ENCODE measurements at places on chromosomes 7 and 10.

DNA sequence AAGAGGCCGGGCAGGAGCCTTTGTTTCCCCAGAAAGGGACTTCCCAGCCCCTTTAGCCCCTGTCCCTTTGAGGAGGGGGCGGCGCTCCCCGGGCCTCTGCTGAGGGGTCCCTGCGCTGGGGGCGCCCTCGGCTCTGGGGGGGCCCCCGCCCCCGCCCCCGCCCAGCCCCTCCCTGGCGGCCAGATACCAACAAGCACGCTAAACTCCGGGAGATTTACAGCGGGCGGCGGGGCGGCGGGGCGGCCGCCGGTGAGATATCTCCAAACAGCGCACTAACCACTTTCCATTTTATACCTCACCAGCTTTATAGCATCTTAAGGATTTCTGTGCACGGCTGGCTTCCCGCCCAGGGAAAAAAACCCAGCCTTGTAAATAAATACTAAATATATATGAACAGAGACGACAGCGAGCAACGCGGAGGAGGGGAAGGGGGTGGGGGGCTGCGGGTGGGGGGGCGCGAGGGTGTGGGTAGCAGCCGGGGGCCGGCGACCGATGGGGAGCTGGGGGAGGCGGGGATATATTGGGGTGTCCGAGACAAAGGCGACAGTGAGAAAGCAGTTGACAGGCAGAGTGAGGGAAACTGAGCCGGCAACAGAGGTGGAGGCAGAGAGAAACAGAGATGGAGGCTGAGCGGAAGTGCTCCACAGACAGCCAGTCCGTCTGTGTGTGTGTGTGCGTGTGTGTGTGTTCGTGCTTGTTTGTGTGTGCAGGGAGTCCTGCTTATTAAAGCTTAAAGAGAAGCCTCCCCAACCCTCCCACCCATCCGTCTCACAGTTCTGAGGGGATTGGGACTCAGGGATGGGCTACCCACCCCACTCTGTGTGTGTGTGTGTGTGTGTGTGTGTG lies 85.8 kb downstream of the HIF1AN start:
- peaks cover 88% of the 10 kb centered on the region for H3K27me3 ChIP-seq
- no peak overlapping the region for H3K27ac ChIP-seq
- no peak for DNase-seq
- peaks cover 1% of the 10 kb centered on the region for H3K4me1 ChIP-seq
- H3K36me3 ChIP-seq = no peaks in the 10 kb centered on the region

GRCh38 chr10:122386514-122386913 lies 12.0 kb downstream of the PLEKHA1 start:
- no peaks in the 10 kb centered on the region for H3K4me1 ChIP-seq
- no peak overlapping the region for H3K27ac ChIP-seq
- H3K36me3 ChIP-seq = no peaks in the 10 kb centered on the region

GRCh38 chr10:48478469-48478868 lies 126.4 kb downstream of the ARHGAP22 start:
- DNase-seq = no peak
- no peaks in the 10 kb centered on the region for H3K27me3 ChIP-seq
- no peak overlapping the region for H3K27ac ChIP-seq
- no peak overlapping the region for H3K4me3 ChIP-seq

GRCh38 chr7:44218418-44219201 lies 17.8 kb downstream of the YKT6 start:
- no peak overlapping the region for H3K4me3 ChIP-seq
- H3K27me3 ChIP-seq = peaks cover 35% of the 10 kb centered on the region
- peak; percentile 47 for DNase-seq
- H3K36me3 ChIP-seq = peaks cover 9% of the 10 kb centered on the region
- H3K4me1 ChIP-seq = peaks cover 7% of the 10 kb centered on the region

DNA sequence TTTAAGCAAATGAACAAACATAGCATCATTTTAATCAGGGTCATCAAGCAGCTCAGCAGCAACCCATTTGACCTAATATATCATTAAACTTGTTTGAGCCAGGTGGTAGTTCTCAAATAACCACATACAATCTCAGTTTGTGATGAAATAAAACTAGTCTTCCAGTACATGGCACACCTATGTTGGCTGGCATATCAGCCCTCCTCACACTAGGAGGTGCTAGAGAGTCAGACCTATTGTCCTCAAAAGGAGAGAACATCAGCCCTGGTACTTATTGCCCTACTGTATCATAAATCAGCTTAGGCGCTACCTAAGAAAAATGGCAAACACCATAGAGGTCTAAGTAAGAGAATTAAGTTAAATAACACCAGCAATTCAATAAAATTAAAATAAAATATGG lies 81.7 kb downstream of the CABCOCO1 start:
- no peaks in the 10 kb centered on the region for H3K36me3 ChIP-seq
- H3K27me3 ChIP-seq = no peaks in the 10 kb centered on the region
- no peak overlapping the region for H3K4me3 ChIP-seq
- no peak overlapping the region for H3K27ac ChIP-seq

DNA sequence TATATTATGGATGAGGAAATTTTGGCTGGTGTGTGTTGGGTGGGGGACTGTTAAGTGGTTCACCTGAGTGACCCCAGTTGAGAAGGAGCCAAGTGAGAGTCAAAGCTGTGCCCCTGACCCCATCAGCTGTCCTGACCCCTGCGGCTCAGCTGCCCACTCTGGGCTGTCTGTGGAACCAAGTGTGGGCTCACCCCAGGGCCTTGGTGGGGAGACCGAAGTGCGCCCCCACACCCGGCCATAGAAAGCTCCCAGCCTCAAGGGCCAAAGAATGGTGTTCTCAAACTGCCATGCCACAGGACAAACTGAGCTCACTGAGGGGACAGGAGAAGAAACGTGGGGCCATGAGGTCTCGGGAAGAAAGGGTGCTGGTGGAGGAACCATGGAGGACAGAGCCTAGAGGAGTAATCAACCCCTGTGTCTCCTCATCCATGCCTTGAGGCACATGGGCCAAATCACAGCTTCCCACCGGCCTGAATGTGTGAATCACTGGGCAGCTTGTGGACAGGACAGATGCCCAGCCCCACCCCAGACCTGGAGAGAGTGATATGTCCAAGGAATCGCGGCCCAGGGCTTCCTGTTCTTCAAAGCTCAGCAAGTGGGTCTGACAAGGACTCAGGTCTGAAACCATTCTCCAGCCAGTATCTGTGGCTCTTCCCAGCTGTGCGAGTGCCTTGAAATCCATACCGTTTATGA lies 86.2 kb upstream of the CACUL1 start:
- H3K36me3 ChIP-seq = no peaks in the 10 kb centered on the region
- H3K27me3 ChIP-seq = no peaks in the 10 kb centered on the region
- no peak overlapping the region for H3K27ac ChIP-seq
- H3K4me1 ChIP-seq = peaks cover 16% of the 10 kb centered on the region
- no peak for DNase-seq

DNA sequence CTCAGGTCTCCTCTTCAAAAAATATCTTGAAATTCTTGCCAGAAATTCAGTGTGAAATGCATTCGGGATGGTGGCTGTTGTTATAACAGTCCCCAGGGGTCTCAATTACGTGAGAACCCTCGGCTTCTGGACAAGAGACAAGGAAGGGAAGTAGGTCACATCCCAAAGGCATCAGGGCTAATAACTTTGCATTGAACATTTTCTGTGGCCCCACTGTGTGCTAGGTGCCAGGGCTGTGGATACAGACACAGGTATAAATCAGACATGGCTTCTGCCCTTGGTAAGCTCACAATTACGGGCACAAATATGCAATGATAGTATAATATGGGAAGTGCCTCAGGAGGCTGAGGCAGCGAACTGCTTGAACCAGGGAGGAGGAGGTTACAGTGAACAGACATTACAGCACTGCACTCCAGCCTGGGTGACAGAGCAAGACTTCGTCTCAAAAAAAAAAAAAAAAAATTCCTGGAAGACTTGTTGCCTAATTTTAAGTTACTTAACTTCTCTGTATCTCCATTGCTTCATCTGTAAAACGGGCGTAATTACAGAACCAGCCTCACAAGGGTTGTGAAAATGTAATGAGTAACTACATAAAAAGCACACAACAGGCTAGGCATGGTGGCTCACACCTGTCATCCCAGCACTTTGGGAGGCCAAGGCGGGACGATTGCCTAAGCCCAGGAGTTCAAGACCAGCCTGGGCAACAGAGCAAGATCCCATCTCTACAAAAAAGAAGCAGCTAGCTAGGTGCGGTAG lies 2.5 kb upstream of the RHBDD2 start:
- peaks cover 4% of the 10 kb centered on the region for H3K4me1 ChIP-seq
- no peaks in the 10 kb centered on the region for H3K36me3 ChIP-seq
- no peaks in the 10 kb centered on the region for H3K27me3 ChIP-seq
- no peak overlapping the region for H3K4me3 ChIP-seq
- peak; percentile 22 for DNase-seq
- H3K27ac ChIP-seq = no peak overlapping the region

- H3K36me3 ChIP-seq = no peaks in the 10 kb centered on the region
- H3K4me3 ChIP-seq = peak overlapping the region; percentile 72
Measured at GRCh38 chr7:155489862-155490696, 32.1 kb downstream of the EN2 start.

GRCh38 chr10:72250666-72251065 lies 23.1 kb upstream of the DDIT4 start:
- H3K27me3 ChIP-seq = no peaks in the 10 kb centered on the region
- H3K27ac ChIP-seq = no peak overlapping the region
- peaks cover 19% of the 10 kb centered on the region for H3K4me1 ChIP-seq
- no peaks in the 10 kb centered on the region for H3K36me3 ChIP-seq
- peak; percentile 62 for DNase-seq
- H3K4me3 ChIP-seq = no peak overlapping the region

DNA sequence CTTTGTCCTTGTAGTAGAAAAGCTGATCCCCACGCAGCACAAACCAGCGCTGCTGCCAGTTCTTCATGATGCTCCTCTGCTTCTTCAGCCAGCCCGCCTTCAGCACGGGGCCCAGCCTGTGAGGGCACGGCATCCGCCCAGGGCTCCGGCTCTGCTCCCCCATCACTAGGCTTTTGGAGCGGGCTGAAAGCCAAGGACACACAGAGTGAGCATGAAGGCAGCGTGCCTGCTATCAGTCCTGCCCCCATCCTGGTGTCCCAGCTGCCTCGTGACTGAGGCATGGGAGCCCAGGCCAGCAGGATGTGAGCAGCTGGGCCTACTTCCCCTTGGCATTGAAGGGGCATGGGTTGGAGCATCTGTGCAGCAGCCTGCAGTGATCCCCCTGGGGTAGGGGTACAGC lies 21.9 kb downstream of the ARHGAP22 start:
- peaks cover 92% of the 10 kb centered on the region for H3K36me3 ChIP-seq
- no peak for DNase-seq
- H3K27ac ChIP-seq = no peak overlapping the region
- no peak overlapping the region for H3K4me3 ChIP-seq
- peaks cover 8% of the 10 kb centered on the region for H3K4me1 ChIP-seq

DNA sequence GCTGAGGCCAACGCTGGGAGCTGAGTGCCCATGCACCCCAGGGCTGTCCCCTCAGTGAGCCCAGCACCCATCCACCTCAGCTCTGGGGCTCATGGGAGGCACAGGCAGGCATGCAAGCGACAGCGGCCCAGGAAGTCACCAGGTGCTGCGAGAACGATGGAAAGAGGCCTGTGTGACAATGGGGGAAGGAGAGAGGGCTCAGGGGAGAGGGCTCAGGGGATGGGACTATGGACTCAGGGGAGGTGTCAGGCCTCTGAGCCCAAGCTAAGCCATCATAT lies 292.5 kb downstream of the WDR37 start:
- H3K27ac ChIP-seq = no peak overlapping the region
- H3K4me1 ChIP-seq = peaks cover 8% of the 10 kb centered on the region
- peaks cover 3% of the 10 kb centered on the region for H3K27me3 ChIP-seq
- H3K36me3 ChIP-seq = no peaks in the 10 kb centered on the region
- DNase-seq = no peak

DNA sequence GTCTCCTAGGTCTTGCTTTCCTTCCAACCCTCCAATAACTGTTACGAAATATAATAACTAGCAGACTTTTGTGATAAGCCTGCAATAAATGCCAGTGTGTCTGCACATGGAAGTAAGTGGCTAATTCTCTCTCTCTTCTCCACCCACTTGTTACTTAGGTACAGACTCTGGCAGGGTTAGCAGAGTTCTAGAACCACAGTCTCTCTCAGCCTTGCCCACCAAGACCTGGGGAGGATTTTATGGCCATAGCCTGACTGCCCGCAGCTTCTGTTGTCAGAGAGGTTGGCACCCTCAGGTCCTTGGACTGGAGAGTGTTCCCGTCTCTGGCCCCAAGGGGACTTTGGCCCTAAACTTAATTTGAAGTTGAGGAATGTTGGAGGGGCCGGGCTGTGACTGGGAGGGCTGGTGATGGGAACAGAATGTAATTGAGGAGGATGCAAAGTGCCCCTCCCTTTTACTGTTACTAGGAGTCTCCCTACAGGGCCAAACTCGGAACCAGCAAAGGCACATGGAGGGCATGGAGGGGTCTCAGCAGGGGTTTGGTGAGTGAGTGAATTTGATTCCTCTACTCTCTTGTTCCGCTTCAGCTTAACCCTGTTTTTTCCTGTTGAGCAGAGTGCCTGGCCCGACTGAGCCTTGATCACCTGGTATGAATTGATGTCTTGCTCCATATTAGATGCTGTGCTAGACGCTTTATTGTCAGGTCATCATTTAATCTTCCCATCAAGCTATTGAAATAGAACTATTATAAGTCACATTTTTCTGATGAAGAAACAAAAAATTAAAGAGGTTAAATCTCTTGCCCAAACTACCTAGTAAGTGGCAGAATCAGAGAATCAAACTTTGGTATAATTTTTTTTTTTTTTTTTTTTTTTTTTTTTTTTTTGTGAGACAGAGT lies 37.0 kb upstream of the LCOR start:
- no peak overlapping the region for H3K4me3 ChIP-seq
- no peak overlapping the region for H3K27ac ChIP-seq
- no peaks in the 10 kb centered on the region for H3K4me1 ChIP-seq
- H3K27me3 ChIP-seq = no peaks in the 10 kb centered on the region
- no peaks in the 10 kb centered on the region for H3K36me3 ChIP-seq

- H3K4me1 ChIP-seq = peaks cover 18% of the 10 kb centered on the region
- DNase-seq = no peak
- H3K27ac ChIP-seq = no peak overlapping the region
Measured at GRCh38 chr7:151553356-151553755, 33.7 kb upstream of the RHEB start.

DNA sequence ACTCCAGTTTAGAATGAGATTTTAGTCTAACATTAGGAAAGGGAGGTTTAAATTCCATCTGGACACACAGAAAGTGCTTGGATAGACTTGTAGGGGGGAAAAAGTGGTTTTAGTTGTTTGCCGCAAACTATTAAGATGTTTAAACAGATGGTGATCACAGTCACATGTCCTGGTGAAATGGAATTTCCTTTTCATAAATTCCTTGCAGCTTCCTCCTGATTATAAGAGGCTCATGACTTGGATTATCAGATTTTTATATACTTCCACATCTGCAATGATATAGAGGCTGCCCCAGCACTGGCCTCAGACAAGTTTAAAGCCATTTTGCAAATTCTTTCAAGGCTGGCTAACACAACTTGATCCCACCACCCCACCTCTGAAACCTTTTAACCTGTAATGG lies 106.4 kb upstream of the ARMC3 start:
- H3K4me1 ChIP-seq = peaks cover 10% of the 10 kb centered on the region
- H3K4me3 ChIP-seq = no peak overlapping the region
- no peaks in the 10 kb centered on the region for H3K27me3 ChIP-seq
- peak overlapping the region; percentile 88 for H3K27ac ChIP-seq
- DNase-seq = peak; percentile 80

- H3K4me1 ChIP-seq = no peaks in the 10 kb centered on the region
- H3K27ac ChIP-seq = no peak overlapping the region
- no peak overlapping the region for H3K4me3 ChIP-seq
- peak; percentile 7 for DNase-seq
Measured at GRCh38 chr7:105611856-105612775, 30.8 kb upstream of the EFCAB10 start.

Measured in mesenchymal stem cell (in vitro differentiated cells and primary cell).